ENCODE measurements at places on chromosomes 13 and 19.

DNA sequence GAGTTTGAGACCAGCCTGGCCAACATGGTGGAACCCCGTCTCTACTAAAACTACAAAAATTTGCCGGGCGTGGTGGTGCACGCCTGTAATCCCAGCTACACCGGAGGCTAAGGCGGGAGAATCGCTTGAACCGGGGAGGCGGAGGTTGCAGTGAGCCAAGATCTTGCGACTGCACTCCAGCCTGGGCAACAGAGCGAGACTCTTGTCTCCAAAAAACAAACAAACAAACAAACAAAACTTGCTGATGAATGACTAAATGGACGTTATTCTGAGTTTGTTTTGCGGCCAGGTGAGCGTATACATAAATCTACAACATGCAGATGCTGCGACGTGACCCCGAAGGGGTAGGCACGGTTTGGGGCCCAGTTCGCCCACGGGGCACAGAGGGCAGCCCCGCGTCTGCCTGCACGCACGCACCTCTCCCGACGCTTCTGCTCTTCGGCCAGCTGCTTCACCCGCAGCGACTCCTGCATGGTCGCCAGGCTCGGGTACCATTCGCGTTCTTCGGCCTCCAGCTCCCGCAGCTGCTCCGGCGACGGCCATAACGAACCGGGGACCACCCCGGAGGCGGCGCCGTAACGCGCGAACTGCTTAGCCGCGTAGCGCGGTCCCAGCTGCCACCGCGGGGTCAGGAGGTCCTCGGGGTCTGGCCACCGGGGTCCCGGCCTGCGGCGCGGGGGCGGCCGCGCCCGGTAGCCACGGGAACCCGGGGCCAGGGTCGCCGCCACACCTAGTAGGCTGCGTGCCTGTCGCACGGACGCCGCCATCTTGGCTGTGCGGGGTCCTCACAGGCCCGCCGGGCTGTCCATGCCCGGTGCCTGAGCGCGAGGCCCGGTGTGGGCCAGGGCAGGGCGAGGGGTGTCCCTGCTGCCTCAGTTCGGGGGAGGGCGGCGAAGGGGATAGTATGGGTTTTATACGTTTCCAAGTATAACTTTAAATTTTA lies at the start of gene GADD45GIP1:
TSS of gene GADD45GIP1 (minus strand) at position 778 of the 943 bp plus-strand sequence. CDS start at position 767, 11 bp downstream.
- DNase-seq, result peak; percentile 84

GRCh38 chr13:39575641-39576238 lies 27.3 kb downstream of the LHFPL6 start:
- DNase-seq, result no peak

DNA sequence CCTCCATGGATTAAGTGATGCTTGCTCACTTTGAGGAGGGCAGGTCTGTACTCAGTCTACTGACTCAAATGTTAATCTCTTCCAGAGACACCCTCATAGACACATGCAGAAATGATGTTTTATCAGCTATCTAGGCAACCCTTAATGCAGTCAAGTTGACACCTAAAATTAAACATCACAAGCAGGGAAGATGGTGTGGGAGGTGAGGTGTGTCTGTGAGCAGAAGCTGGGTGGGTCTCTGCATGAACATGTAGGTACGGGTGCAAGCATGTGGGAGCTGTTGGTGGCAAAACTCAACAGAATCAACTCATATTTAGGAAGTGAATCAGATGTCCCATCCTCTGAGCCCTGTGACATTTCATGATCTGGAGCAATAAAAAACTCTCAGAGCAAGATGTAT lies 249.2 kb upstream of the SGCG start:
- DNase-seq, result no peak

- DNase-seq, result no peak
These were observed 1600.9 kb upstream of the MIR17HG start for GRCh38 chr13:89746554-89746953.

- no peak for DNase-seq
These were observed 86.7 kb downstream of the ZAR1L start for GRCh38 chr13:32228330-32229041.

- no peak for DNase-seq
These were observed 30.3 kb downstream of the USPL1 start for GRCh38 chr13:30647824-30648521.

DNA sequence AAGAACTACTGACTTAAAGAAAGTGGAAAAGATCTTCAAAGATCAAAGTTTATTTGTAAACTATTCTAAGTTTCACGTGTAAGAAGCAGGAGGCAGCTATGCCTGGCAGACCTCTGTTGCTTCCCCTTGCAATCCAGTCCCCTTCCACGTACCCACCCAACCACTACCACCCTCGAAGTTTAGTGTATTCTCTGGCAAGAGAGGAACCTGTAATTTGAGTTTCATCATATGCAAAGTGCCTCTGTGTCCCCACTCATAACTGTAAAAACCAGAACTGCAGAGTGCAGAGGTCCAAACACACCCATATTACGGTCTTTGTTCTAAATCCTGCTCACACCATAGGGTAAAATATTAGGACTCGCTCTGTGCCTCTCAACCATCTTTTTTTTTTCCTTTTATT lies 75.8 kb upstream of the FRY start:
- DNase-seq, result no peak

GRCh38 chr13:110363010-110363409 lies 55.9 kb downstream of the COL4A2 start:
- DNase-seq, result no peak

Data from CD4-positive, alpha-beta T cell treated with Interleukin-10 for 1 hour (primary cell).